Ovary (tissue), 10 donors: ENCODE measurements at places on chromosomes 1 and 21.

DNA sequence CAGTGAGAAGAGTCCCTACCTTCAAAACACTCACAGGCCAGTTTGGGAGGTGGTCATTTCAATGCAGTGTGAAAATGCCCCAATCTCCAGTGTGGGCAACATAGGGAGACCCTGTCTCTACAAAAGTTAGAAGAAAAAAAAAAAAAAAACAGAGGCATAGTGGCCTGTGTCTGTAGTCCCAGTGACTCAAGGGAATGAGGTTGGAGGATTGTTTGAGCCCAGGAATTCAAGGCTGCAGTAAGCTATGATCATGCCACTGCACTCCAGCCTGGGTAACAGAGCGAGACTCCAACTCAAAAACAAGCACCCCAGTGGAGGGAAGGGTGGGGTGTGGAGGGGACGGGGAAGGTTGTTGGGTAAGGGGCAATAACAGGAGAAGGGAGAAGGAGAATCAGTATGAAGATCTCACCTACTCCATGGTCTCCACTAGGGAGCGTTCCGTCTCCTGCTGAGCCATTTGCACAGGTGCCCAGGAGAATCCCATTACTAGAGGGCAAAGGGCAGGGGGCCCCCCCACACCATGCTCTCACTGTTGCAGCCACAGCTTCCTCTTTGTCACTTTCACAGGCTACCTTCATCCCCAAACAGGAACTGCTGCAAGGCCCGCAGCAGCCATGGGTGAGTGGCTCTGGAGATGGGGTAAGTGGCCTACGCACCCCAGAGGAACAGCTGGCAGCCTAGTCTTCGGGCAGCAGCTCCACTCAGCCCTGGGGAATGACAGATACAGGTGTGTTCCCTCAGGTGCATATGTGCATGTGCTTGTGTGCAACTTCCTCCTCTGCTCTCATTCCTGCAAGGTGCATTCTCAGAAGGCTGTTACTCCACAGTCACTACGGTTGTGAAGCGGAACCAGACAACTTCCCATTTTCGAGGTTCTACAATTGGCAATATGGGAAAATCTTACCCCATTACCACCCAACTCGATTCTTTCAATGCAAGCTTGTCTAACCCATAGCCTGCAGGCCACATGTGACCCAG is 87.9 kb upstream of the LYST start:
- no peak for DNase-seq

- DNase-seq = no peak
Observed at GRCh38 chr1:28326984-28327383, 1.9 kb upstream of the MED18 start.

GRCh38 chr1:70318191-70318590 is 36.3 kb downstream of the ANKRD13C start:
- DNase-seq = no peak

- DNase-seq = no peak
Observed at GRCh38 chr1:119815361-119815760, 4.1 kb upstream of the REG4 start.

- no peak for DNase-seq
Observed at GRCh38 chr1:224493269-224493668, 58.7 kb upstream of the WDR26 start.

- DNase-seq = no peak
Observed at GRCh38 chr1:204321665-204322064, 38.1 kb downstream of the PLEKHA6 start.

DNA sequence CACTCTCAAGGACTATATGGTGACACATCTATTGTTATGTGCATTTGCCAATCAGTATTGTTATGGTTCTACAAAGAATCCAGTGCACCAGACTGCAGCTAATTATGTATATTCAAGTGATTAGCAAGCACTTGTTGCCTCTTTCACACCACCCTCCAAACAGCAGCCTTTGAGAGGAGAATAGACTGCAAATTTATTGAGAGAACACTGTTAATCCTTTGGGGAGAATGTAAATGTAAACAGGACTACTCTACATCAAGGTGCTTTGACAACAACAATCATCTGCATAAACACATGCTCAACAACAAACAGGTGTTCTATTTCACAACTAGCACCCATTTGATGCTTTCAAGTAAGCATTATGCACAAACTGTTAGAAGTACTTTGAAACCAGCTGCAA is 117.4 kb downstream of the AKT3 start:
- no peak for DNase-seq

DNA sequence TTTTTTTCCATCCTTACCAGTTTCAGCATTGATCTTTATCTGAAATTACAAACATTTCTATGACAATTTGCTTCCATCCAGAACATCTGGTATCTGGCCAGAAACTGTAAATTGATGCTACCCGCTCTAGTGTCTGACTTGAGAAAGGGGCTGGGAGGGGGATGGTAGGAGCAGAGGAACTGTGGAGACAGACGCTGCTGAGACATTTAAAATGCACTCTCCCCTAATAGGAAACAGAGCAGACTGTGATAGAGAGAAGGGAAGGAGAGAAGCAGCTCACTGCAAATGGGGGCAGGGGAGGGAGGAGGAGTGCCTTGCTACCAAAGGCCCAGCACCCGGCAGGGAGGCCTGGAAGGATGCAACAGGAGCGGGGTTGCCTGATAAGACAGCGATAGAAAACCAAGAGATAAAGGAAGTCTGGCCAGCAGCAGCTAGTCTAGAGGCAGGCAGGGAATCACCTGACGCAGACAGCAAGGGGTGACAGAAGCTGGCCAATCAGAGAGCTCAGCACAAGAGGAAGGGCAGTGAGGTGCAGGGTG is 195.5 kb upstream of the NFIA start:
- no peak for DNase-seq

- no peak for DNase-seq
Observed at GRCh38 chr1:67211589-67212563, 45.6 kb downstream of the IL23R start.

- no peak for DNase-seq
Observed at GRCh38 chr1:89953131-89953626, 41.7 kb upstream of the ZNF326 start.

DNA sequence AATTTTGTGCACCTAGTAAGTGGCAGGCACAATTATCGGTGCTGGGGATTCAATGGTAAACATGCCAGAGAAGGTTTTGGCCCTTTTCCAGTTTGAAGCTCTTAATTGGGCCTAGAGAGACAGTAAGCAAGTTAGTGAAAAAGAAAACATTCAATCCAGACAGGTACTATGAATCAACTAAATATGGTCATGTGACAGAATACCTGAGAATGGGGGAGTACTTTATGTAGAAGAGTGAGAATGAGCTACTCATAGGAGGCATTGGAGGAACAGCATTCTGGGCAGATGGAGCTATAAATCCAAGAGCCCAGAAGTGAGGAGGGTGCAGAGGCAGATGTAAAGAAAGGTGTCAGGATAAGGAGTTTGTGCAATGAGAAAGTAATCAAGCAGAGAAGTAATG is 1017.9 kb downstream of the ADGRL2 start:
- DNase-seq = no peak

DNA sequence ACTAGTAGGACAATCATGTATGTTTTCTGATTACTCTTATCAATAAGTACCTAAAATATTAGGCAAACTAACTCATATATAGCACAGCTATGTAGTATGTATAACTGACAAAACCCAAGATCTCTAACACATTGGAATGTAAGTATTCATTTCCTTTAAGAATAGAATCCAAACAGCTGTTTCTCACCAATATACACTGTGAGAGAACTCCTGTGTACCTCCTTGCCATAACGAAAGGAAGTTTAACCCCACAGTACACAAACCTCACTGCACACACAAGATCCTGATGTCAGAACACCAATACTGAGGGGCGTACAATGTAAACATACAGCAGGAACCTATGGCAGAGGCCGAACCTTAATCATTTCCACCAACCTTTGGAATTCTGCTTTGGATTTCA is 113.0 kb downstream of the SMYD3 start:
- no peak for DNase-seq

GRCh38 chr1:87134625-87135328 is 193.9 kb upstream of the LMO4 start:
- no peak for DNase-seq

GRCh38 chr1:166120281-166120680 is 46.5 kb downstream of the FAM78B start:
- no peak for DNase-seq
